ENCODE measurements at places on chromosomes 5 and 9. TPM values are rescaled to one million over a fixed set of nuclear protein-coding genes. Genes with fewer than 3 reads are reported as not detected.

Gene PCDHGA9
- 1.6 TPM for total RNA-seq

Gene SPINK6
- total RNA-seq = not detected

Gene FAM174A
- total RNA-seq = 22.8 TPM

Gene UNC5A
- total RNA-seq = not detected

Gene LHX6
- 2.1 TPM for total RNA-seq

Gene OR1K1
- not detected for total RNA-seq

Gene SPATA31C1
- total RNA-seq = not detected

Gene DDX4
- total RNA-seq = not detected

Gene PLPPR1
- 0.46 TPM for total RNA-seq

Gene NMUR2
- not detected for total RNA-seq

Gene BHMT
- not detected for total RNA-seq

Gene UBE2QL1
- 0.15 TPM for total RNA-seq

Gene CAMK2A
- 0.21 TPM for total RNA-seq

Gene NRARP
- total RNA-seq = 181 TPM

Gene TEX53
- not detected for total RNA-seq

Gene CCDC192
- not detected for total RNA-seq

Gene KCNV2
- not detected for total RNA-seq

Gene ANKRD18A
- 12.2 TPM for total RNA-seq

Gene FAM153A
- total RNA-seq = not detected

Gene OMD
- total RNA-seq = 1.6 TPM

Gene UBTD2
- total RNA-seq = 20.9 TPM

Gene C7
- total RNA-seq = 59.9 TPM

Gene SH3TC2
- total RNA-seq = 0.47 TPM

Gene IFNA21
- total RNA-seq = not detected

Gene HMCN2
- 19.1 TPM for total RNA-seq

Gene OBP2A
- not detected for total RNA-seq

Gene FBP1
- total RNA-seq = 53.4 TPM

Gene EGR1
- 102 TPM for total RNA-seq

Gene FREM1
- total RNA-seq = 0.43 TPM

All from left colon (tissue), 2 donors.